NCI-H2227 treated with DMSO at 0.1 percent for 48 hours (cell line): ENCODE measurements at places on chromosomes 4 and X.

GRCh38 chr4:40514497-40514951 is 115.1 kb downstream of the RBM47 start:
- no peak for DNase-seq

- DNase-seq: no peak
These were observed 63.5 kb upstream of the ADRA2C start for GRCh38 chr4:3702561-3703221.

- no peak for DNase-seq
These were observed 587.4 kb downstream of the RPA4 start for GRCh38 chrX:97471071-97471470.

DNA sequence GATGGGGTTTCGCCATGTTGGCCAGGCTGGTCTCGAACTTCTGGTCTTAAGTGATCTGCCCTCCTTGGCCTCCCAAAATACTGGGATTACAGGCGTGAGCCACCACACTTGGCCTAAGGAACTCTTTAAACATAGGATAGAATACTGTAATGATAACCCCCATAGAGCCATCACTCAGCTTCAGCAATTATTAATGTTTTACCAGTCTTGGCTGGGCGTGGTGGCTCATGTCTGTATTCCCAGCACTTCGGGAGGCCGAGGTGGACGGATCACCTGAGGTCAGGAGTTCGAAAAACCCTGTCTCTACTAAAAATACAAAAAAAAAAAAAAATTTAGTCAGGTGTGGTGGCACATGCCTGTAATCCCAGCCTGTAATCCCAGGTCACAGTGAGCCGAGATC is 15.1 kb downstream of the EIF2S3 start:
- no peak for DNase-seq

GRCh38 chrX:119477812-119478232 is 9.6 kb downstream of the SLC25A5 start:
- no peak for DNase-seq

- no peak for DNase-seq
These were observed 4.5 kb downstream of the DTHD1 start for GRCh38 chr4:36285784-36286480.

DNA sequence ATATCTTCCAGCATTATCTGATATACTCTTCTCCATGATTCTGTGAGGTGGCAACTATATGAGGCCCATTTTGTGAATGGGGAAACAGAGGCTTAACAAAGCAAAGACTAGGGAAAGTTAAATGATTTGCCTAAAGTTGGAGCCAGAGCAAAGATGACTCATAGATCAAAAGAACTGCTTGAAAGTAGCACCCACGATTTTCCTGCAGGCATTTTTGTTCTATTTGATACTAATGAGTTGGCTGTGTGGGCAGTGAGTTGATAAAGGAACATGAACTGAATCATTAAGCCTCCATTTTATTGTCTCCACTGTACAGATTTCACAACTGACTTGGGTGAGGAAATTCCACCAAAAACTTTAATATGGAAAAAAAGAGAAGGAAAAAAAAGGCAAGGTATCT is 138.9 kb upstream of the IGFBP7 start:
- DNase-seq: no peak
